ACHN (cell line): ENCODE measurements at places on chromosomes 12 and 14.

GRCh38 chr12:2893007-2893406 is 2.3 kb downstream of the TULP3 start:
- peak; percentile 81 for DNase-seq

- peak; percentile 91 for DNase-seq
These were observed 9.4 kb downstream of the LHX5 start for GRCh38 chr12:113462117-113462774.

GRCh38 chr14:97408937-97409815 is 612.0 kb downstream of the VRK1 start:
- no peak for DNase-seq

- peak; percentile 44 for DNase-seq
These were observed 261.7 kb downstream of the MSRB3 start for GRCh38 chr12:65540140-65540539.

DNA sequence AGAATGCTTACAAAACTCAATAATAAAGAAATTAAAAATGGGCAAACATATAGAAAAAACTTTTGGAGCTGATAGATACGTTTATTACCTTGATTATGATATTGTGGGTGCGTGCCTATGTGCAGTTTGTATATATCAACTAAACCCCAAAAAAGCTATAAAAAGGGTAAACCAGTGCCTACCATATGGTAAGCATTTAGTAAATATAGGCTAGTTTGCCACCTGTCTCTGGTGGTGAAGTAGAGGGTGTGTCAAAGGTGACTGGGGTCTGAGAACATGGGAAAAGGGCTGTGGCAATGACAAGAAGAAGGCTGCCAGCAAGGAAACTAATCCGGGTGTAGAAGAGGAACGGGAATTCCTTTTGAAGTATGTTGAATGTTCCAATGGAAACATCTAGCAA is 18.3 kb downstream of the GALNT8 start:
- DNase-seq: no peak
